Stimulated activated naive CD4-positive, alpha-beta T cell treated with Interleukin-2 at 50 U/mL for 16 hours (primary cell): ENCODE measurements at places on chromosomes 6 and 20.

DNA sequence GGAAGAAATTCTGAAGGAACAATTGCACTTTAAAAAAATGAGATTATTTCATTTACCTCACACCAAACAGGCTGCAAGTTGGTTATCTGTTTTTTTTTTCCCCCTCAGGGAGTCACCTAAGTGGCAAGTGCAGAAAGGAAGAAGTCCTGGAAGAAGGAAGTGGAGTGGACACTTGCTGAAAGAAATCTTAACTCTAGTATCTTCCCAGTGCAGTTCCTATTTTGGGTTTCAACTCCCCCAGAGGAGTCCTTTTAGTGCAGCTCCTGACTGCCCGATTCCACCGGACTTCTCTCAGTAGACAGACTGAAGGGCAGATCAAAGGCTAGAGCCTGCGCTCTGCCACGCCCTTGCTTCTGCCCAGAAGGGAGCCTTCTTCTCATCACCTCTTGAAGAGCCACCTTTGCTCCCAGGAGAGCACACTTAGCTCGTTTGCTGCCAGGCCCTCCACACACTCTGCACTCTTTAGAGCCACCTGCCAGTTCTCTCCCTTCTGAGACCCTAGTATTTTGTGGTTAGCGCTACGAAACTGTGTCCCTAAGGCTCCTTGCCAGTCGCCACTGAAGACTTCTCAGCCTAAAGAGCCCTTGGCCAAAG is 4.9 kb downstream of the MTCL3 start:
- DNase-seq: no peak

- DNase-seq: no peak
Observed at GRCh38 chr20:63492518-63492917, 6.4 kb downstream of the EEF1A2 start.

DNA sequence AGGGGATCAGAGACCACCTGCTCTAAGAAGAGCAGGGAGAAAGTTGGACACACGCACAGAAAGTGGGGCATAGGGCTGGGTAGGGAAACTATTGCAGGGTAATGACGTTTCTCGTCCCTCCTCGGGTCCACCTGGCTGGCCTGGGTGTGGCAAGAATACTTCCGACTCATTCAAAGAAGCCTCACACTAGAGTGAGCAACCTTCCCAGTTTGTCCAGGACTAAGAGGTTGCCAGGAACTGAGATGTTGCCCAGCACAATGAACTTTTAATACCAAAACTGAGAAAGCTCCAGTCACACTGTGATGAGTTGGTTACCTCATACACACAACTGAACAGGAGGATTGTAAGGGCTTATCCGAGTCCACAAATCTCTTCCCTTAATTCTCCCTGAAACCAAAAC is 74.5 kb upstream of the ADGRF1 start:
- no peak for DNase-seq

DNA sequence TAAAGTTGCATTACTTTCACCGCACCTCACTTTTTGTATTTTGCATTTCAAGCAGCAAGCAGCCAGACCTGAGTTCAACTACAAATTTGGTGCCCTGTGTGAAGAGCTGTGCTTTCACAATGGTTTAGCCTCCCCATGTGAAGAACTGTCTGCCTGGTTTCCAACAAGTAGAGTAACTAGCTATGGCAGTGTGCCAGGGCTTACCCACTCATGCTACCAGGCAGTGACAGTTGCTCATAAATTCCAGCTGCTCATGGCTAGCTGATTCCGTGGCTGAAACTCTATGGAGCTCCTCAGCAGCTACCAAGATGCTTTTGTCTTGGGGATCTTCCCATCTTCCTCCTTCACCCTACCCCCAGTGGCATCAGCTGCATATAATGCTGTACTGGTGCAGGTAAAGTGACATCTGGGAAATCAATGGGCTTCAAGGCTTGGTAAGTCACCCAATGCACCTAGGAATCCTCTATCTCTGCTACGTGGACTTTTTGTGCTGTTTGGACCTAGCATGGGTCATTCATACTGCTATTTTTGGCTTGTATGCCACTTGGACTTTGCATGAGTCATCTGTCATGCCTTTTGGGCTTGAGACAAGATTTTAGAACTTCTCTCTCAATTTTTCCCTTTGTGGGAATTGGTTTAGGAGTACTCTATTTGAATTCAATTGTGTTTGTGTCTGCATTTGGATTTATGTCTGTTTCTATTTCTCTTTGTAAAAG is 176.5 kb upstream of the GJE1 start:
- DNase-seq: no peak

GRCh38 chr6:147128056-147128455 is 76.2 kb upstream of the STXBP5 start:
- DNase-seq: no peak

GRCh38 chr6:140225701-140226436 is 851.4 kb upstream of the CITED2 start:
- no peak for DNase-seq

- no peak for DNase-seq
Observed at GRCh38 chr6:101259505-101259904, 134.0 kb upstream of the GRIK2 start.

- DNase-seq: no peak
Observed at GRCh38 chr20:59784365-59784764, 149.1 kb downstream of the SYCP2 start.

GRCh38 chr6:34272013-34272926 is 23.5 kb upstream of the SMIM29 start:
- no peak for DNase-seq

DNA sequence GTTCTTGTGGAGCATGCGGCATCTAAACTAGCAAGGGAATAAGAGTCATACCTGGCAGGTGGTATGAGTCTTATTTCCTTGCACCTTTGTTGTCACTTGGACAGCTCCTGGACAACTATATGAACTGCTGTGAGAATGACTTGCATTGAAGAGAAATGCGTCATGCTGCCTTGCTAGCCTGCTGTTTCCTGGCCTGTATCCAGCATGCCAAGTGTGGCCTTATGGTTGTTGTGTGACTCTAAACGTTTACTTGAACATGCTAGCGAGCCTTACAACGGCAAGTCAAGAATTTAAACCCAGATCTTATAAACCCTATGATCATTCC is 90.4 kb downstream of the CEP162 start:
- DNase-seq: no peak

- no peak for DNase-seq
Observed at GRCh38 chr20:17227219-17227575, 357 bp downstream of the PCSK2 start.

DNA sequence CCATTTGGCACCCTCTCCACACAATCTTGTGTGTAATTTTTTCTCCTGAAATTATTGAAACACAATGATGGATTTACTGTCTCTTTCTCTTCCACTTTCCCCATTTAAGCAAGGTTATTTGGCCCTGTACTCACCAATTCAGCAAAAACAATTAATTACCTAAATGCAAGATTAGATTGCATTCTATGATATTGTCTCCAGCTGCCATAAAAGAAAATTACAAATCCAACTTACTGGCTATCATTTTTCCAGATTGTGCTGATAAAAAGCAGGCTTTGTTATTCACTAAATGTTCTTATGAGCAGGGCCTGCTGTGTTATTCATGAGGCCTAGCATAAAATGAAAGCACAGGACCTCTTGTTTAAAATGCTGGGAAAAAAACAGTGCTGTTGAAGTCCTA is 95.8 kb upstream of the IRAK1BP1 start:
- DNase-seq: no peak

DNA sequence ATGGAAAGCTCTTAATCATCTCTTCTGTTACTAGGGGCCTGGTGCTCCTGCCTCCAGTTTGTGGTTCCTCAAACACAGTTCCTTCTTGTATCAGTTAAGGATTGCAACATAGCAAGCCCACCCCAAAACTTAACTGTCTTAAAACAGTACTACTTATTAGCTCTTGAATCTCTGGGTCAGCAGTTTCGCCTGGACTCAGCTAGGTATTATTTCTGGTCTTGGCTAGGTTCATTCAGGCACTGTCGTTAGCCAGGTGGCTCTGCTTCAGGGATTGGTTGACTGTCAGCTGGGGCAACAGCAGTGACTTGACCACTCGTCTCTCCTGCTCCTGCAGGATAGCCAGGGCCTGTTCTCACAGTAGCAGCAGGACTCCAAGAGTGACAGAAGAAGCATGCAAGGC is 30.0 kb upstream of the RALY start:
- no peak for DNase-seq

DNA sequence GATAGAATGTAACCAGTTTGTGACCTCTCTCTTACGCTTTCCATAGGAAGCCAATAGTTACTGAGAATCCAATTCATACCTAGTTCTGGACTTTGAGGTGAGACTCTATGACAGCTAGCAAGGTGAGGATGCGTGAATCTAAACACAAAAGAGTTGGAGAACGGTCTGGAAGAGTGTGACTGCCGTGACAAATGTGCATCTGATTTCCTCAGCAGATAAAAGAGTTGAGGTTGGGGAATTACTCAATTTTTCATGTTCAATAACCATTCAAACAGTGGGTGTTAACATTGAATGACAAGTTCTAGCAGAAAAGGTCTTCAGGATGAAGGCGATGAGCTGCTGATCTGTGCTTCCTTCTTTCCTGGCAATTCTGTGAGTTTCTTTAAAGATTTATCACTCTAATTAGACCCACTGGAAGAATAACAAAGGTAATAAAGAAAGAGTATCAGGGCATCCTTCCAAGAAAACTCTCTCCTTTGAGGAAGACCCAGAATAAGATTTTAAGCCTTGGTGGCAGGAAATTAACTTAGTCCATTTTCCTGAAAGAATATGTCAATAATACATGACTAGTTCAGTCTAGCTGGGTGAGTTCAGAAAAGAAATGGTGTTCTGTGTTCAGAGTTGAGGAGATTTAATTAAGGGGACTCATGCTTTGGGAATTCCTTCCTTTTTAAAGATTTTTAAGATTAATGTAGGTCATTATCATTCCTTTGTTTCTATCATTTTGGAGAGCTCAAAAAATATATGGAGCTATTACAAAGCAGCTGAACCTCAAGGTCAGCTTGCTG is 24.5 kb downstream of the KIF3B start:
- no peak for DNase-seq

DNA sequence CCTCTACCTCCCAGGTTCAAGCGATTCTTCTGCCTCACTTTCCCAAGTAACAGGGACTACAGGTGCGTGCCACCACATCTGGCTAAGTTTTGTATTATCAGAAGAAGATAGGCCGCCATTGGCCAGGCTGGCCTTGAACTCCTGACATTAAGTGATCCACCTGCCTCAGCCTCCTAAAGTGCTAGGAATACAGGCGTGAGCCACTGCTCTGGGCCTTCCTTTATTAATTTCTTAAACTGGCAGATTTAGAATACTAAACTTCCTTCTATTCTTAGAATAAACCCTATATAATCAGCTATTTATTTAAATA is 86.6 kb downstream of the HFE start:
- no peak for DNase-seq

DNA sequence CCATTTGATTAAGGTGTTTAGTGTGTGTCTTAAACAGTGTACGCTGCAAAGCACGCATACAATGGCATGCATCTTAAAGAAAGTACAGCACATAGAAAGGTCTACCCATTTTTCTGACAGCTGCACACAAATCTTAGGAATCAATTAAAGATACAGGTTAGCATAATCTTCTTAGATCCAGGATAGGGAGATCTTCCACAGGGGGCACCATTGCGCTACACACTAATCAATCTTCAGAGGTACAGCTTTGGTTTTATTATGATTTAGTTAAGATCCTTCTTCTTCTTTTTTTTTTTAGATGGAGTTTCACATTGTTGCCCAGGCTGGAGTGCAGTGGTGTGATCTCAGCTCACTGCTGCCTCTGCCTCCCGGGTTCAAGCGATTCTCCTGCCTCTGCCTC is 63.7 kb upstream of the BEND3 start:
- no peak for DNase-seq

- DNase-seq: no peak
Observed at GRCh38 chr6:10658910-10659698, 35.3 kb downstream of the C6orf52 start.

DNA sequence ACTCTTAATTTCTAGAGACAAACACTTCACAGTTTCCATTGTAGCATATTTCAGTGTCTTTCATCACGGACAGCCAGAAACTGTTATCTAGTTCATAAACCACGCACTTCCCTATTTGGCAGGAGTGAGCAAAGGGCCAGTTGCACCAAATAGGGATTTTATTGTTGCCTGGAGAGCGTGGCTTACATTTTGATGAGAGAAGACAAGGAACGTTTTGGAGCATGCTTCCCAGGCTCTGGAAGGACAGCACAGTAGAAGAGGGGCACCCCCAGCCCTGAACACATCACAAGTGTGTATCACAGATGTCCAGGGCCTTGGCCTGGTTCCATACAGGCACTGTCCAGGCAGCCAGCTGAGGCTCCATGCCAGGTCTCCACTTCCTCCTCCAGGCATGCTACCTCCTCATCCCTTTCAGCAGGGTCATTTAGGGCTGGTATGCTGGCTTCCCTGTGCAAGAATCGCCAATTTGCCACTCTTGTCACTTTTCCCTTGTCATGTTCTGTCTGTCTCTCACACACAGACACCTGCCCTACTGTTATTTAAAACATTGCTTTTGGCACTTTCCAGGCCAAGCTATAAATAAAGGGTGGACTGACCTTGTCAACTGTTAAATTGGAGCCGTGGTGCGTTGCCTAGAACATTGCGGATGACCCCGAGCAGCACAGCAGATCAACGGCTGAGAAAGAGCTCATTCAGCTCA is 235.0 kb upstream of the GMDS start:
- no peak for DNase-seq

DNA sequence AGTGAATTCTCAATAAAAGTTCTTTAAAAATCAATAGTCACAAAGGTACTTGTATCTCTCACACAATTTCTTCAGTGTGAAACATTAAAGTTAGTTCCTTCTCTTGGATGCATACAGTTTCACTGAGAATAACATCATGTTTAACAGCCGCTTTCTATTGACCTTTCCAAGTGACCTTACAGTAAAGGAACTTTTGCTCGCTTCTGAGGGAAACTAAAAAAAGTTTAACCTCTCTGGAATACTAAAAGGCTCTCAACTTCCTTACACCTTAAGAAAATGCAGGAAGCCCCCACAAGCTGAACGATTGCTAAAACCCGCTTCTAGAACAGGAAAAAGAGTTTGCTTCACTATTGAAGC is 1.3 kb downstream of the RRAGD start:
- no peak for DNase-seq

DNA sequence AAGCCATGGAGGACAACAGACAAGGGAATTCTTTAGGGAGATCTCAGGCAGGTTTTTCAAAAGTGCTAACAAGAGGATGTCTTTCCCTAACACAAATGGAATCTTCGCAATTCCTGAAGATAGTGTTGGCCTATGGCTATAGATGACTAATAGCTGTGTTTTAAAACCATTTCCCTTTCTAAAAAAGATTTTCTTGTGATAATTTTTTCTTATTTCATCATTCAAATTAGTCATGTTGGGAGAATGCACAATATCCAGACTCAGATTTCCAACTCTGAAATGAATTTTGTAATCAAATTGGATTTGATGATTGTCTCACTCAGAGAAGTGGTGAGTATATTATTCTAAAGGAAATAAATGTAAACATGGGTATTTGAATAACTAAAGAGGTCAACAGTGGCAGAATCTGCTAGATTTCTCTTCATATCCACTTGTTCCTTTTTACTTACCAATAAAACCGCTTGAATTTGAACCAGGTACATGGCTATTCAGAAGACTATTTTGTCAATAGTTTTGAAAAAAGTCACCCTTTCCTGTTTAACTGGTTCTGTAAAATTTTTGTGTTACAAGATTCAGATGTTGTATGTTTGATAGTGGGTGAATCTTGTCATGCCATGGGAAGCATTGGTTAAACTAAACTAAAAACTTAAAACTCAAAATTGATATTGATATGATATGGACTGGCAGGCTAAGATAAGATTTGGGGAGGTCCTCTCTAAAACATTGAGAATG is 1223.7 kb upstream of the EYS start:
- no peak for DNase-seq

- no peak for DNase-seq
Observed at GRCh38 chr6:37546141-37546871, 46.6 kb upstream of the CCDC167 start.
